Activated T-helper 1 cell treated with anti-CD3 and anti-CD28 coated beads, Interleukin-12 subunit alpha, Interleukin-12 subunit beta, Interleukin-2, Interleukin-4 antibody, amounts not matched to agents 30 ng/mL and 10 ng/mL and 1 ng/mL, durations not matched to agents 14 hours and 24 hours and 36 hours (primary cell): ENCODE measurements at places on chromosomes 13 and 19. TPM values are rescaled to one million over a fixed set of nuclear protein-coding genes. Genes with fewer than 3 reads are reported as not detected.
A peak's percentile ranks its signal among the peaks of the same experiment; 100 is the strongest.

DNA sequence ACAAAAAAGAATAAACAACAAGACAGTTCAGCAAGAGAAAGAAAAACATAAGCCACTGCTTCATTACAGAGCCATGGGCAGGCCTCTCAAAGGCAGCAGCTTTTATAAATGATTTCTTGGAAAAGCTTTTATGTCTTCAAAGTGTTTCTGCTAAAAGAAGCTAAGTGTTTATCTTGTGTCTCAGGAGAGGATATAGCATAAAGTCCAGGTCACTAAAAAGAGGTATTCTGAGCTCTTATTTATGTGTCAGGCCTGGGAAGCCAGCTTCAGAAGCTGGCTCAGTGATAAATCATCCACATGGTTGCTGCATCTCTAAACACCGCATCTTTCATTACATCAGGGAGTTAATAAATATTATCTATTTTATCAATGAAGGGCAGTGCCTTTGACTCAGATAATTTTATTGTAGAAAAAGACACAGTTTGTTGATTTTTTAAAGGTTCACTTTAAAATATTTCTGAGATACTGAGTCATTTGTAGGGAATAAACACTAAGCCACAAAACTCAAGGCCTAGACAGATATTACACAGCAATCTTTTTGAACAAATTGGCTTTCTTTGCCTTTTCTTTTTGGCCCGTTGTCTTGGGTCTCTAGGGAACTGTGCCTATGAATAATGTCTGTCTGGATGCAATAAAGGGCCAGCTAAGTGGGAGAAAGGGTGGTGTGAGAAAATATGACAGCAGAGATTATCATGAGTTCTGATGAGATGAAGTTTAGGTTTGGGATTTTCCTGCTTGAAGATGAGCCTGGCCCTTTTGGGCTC, 1086.6 kb downstream of the UQCRFS1 start:
- no peaks in the 10 kb centered on the region for H3K27me3 ChIP-seq
- no peak overlapping the region for H3K27ac ChIP-seq
- H3K4me1 ChIP-seq: no peaks in the 10 kb centered on the region

- H3K27me3 ChIP-seq: no peaks in the 10 kb centered on the region
- H3K27ac ChIP-seq: no peak overlapping the region
- H3K4me1 ChIP-seq: peaks cover 17% of the 10 kb centered on the region
- DNase-seq: no peak
- H3K36me3 ChIP-seq: peaks cover 2% of the 10 kb centered on the region
Observed at GRCh38 chr13:50905256-50905655, 4.3 kb upstream of the RNASEH2B start.

- peak within 1 kb of the TSS; percentile 98 for H3K27ac ChIP-seq
- no peaks in the 10 kb centered on the region for H3K27me3 ChIP-seq
- H3K4me3 ChIP-seq: peak within 1 kb of the TSS; percentile 91
- H3K4me1 ChIP-seq: peaks cover 41% of the 10 kb centered on the region
Observed at GRCh38 chr19:40284501-40285352, at the start of gene AKT2. Gene AKT2, minus strand, starts transcription at chr19:40285345. Its CDS starts 20,078 bp downstream, at chr19:40265267.

- no peaks in the 10 kb centered on the region for H3K4me1 ChIP-seq
- no peak overlapping the region for H3K27ac ChIP-seq
- peaks cover 5% of the 10 kb centered on the region for H3K27me3 ChIP-seq
- no peaks in the 10 kb centered on the region for H3K36me3 ChIP-seq
- DNase-seq: no peak
Observed at GRCh38 chr13:43838909-43839308, 40.6 kb downstream of the CCDC122 start.

DNA sequence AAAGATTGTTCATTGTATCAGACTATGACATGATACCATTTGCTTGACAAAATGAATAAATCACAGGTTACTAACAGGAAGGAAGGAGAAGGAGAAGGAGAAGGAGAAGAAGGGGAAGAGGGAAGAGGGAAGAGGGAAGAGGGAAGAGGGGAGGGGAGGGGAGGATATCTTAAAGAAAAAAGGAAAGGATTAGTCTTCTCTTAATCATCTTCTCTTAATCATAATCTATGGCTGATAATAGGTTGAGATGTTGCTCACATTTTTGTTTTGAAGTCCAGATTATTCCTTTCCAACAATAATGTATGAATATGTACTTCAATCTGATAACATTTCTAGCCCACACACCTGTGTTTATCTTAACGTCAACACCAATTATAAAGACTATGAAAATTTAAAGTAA, 25.1 kb downstream of the DIAPH3 start:
- H3K27me3 ChIP-seq: no peaks in the 10 kb centered on the region
- H3K36me3 ChIP-seq: peaks cover 3% of the 10 kb centered on the region
- H3K4me3 ChIP-seq: no peak overlapping the region
- peaks cover 21% of the 10 kb centered on the region for H3K4me1 ChIP-seq

GRCh38 chr19:1182068-1182467, 8.0 kb upstream of the SBNO2 start:
- no peak overlapping the region for H3K4me3 ChIP-seq
- no peak for DNase-seq
- H3K27me3 ChIP-seq: no peaks in the 10 kb centered on the region
- peaks cover 1% of the 10 kb centered on the region for H3K36me3 ChIP-seq

GRCh38 chr13:84677836-84678235, 795.6 kb upstream of the SLITRK1 start:
- H3K27me3 ChIP-seq: no peaks in the 10 kb centered on the region
- DNase-seq: no peak
- no peak overlapping the region for H3K27ac ChIP-seq

DNA sequence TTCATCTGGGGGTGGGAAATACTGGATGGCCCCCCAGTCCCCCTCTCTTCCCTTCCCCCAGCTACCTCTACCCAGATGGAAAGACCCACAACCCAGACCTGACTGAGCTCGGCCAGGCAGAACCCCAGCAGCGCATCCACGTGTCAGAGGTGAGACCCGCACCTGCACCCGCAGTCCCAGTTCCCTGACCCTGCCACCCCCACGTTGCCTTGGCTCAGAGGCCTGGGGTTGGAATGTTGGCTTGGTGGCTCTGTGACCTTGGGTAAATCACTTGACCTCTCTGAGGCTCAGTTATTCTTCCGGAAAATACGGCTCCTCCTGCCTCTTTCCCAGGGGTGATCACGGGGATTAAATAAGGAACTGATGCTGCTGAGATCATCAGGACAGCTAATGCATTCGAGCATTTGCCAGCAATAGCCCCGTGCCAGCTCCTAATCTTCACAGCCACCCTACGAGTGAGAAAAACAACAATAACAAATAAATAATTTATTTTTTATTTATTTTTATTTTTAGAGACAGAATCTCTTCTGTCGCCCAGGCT, 12.3 kb downstream of the CBLC start:
- H3K27me3 ChIP-seq: no peaks in the 10 kb centered on the region
- H3K27ac ChIP-seq: no peak overlapping the region
- no peaks in the 10 kb centered on the region for H3K36me3 ChIP-seq
- no peak overlapping the region for H3K4me3 ChIP-seq

DNA sequence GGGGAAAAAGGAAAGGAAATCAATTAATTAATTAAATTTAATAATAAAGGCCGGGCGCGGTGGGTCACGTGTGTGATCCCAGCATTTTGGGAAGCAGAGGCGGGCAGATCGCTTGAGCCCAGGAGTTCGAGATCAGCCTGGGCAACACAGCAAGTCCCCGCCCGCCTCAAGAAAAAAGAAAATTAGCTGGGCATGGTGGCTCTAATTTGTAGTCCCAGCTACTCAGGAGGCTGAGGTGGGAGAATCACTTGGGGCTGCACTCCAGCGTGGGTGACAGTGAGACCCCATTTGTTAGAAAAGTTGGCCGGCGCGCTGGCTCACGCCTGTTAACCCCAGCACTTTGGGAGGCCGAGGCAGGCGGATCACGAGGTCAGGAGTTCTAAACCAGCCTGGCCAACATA, 733 bp upstream of the CD320 start:
- H3K4me3 ChIP-seq: peak overlapping the region; percentile 89
- peak overlapping the region; percentile 81 for H3K27ac ChIP-seq
- no peak for DNase-seq
- peaks cover 11% of the 10 kb centered on the region for H3K36me3 ChIP-seq

DNA sequence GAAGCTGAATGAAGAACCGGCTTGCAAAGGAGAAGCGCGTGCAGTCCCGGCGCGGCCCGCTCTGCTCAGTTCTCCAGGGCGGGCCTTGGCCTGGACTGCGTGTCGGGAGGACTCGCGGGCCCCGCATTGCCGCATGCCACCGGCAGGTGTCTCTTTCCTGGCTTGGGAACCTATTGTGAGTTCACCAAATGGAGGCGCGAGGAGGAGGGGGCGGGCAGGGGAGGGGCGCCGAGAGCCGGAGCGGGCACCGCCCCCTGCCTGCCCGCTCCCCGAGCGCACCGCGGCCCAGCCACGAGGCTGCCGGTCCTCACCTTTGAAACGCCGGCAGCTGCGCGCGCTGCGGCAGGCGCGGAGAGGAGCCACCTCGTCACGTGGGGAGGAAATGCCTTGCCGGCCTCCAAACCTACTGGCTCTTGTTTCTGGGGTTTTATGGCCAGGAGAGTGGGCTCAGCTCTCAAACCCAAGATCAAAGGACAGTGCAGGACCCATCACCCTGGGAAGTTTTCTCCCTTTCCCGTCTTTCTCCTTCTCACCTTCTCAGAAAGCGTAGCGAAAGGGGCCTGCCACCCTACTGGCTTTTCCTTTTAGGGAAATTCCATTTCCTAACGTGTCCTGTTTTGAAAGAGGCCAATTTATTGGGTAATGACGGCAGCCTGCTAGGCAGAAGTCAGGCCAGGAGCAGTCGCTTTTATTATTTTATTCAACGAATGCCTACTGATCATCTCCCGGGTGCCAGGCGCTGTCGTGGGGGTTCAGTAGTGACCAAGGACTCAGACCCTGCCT, 13.8 kb upstream of the UBE2L5 start:
- peaks cover 10% of the 10 kb centered on the region for H3K27me3 ChIP-seq
- peaks cover 36% of the 10 kb centered on the region for H3K4me1 ChIP-seq
- H3K4me3 ChIP-seq: peak overlapping the region; percentile 72
- H3K27ac ChIP-seq: peak overlapping the region; percentile 79

DNA sequence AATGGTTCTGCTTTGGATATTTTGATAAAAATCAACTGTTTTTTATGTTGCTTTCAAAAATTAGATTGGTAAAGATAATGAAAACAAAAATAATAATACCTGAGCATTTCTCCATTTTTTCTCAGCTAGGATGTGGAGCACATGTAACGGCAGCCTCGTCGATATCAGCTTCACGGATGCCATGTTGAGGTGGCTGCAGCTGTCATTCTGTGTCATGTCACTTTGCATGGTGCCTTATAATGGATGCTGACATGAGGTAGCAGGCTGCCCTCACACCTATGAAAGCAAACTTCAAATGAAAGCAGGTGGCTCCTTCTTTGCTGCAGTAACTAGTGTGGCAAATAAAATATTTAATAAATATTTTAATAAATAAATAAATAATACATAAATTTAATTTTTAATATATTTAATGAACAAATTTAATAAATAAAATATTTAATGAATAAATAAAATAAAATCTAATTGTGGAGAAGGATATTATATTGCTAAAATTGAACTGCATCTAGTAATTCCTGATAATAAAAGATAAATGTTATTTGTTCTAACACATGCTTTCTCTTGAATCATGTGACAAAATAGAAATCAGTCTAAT, 955.7 kb upstream of the SLC10A2 start:
- no peak overlapping the region for H3K27ac ChIP-seq
- no peaks in the 10 kb centered on the region for H3K27me3 ChIP-seq
- H3K4me3 ChIP-seq: no peak overlapping the region
- H3K4me1 ChIP-seq: no peaks in the 10 kb centered on the region
- no peaks in the 10 kb centered on the region for H3K36me3 ChIP-seq
- no peak for DNase-seq

DNA sequence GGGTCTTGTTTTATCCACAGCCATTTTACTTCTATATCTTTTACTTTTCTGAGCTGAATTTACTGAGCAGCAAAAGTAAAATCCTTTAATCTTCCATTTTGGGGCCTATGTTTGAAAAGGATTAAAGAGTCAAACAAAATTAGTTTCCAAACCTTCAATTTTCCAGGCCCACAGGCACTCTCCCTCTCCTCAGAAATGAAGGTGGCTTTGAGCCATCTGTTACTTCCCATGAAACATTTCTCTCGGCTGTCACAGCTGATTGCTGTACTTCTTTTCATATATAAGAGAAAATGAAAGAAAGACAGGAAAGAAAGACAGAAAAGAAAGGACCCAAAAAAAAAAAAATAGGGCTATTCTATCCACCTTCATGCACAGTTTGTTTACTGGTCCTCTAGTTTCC, 194.9 kb downstream of the LACC1 start:
- no peak overlapping the region for H3K4me3 ChIP-seq
- peaks cover 6% of the 10 kb centered on the region for H3K27me3 ChIP-seq
- no peaks in the 10 kb centered on the region for H3K36me3 ChIP-seq

DNA sequence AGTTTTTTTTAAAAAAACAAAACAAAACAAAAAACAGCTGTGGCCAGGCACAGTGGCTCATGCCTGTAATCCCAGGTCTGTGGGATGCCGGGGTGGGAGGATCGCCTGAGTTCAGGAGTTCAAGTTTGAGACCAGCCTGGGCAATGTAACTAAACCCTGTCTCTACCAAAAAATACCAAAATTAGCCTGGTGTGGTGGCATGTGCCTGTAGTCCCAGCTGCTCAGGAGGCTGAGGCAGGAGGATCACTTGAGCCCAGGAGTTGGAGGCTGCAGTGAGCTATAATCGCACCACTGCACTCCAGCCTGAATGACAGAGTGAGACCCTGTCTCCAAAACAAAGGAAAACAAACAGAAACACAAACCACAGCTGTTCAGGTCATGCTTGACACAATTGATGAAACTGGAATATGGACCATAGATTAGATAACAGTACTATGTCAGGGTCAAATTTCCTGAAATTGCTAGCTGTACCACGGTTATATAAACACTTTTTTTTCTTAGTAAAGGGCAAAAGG, 6.9 kb upstream of the ANGPTL4 start:
- no peak overlapping the region for H3K27ac ChIP-seq
- no peak overlapping the region for H3K4me3 ChIP-seq
- peaks cover 8% of the 10 kb centered on the region for H3K27me3 ChIP-seq

DNA sequence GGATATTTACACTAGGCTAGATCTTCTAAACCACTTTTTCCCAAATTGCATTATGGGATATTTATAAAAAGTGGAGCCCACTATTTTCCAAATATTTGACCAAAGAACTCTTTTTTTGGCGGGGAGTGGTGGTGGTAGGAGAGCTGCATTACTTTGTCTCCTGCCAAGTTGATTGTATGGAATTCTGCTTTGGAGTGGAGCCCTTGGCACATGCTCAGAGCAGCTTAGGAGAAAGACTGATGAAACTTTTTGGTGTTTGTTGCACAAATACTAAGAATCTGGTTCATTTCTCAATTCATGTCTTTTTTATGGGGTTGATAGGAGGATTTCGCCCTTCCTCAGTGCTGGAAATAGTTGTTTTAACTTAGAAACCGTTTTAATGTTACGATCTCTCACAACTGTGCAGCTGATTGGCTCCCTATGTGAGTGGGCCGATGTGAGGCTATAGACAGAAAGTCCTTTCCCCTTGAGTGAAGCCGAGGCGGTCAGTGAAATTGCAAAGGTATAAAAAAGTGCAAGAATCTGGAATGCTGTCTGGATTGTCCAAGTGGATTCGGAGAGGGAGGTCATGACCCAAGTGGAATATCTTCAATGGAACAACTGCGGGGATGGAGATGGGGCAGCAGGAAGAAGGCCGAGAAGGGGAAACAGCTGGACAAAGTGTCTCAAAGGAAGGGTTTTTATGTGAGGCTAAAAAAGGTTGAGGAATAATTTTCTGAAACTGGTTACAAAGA, 415.9 kb downstream of the FGF9 start:
- no peak for DNase-seq
- H3K4me3 ChIP-seq: no peak overlapping the region
- peaks cover 8% of the 10 kb centered on the region for H3K36me3 ChIP-seq
- no peak overlapping the region for H3K27ac ChIP-seq
- no peaks in the 10 kb centered on the region for H3K27me3 ChIP-seq
- peaks cover 16% of the 10 kb centered on the region for H3K4me1 ChIP-seq

GRCh38 chr19:3154957-3155736, 19.3 kb downstream of the GNA15 start:
- peak; percentile 84 for DNase-seq
- H3K4me1 ChIP-seq: peaks cover 17% of the 10 kb centered on the region
- peaks cover 48% of the 10 kb centered on the region for H3K36me3 ChIP-seq
- no peak overlapping the region for H3K27ac ChIP-seq

The AXL gene
- 0.17 and 0.18 TPM in 2 replicates for total RNA-seq

The APC2 gene
- total RNA-seq: 0.16 and 0.17 TPM in 2 replicates

The ARRDC2 gene
- total RNA-seq: 45.0 and 46.1 TPM in 2 replicates
